Ovary (tissue), 10 donors: ENCODE measurements at places on chromosomes 11 and 22. TPM values are rescaled to one million over a fixed set of nuclear protein-coding genes. Genes with fewer than 3 reads are reported as not detected.

Gene FREY1
- polyA plus RNA-seq: not detected

Gene SLC22A8
- not detected for polyA plus RNA-seq

Gene SAA4
- polyA plus RNA-seq: not detected

Gene CRYBB3
- not detected for polyA plus RNA-seq

Gene ANO9
- polyA plus RNA-seq: 0.31 TPM

Gene OR5M11
- polyA plus RNA-seq: not detected

Gene LRRC75B
- 25.2 TPM for polyA plus RNA-seq

Gene MMP1
- polyA plus RNA-seq: 0.25 TPM
